ENCODE measurements at places on chromosomes 11 and 22.

DNA sequence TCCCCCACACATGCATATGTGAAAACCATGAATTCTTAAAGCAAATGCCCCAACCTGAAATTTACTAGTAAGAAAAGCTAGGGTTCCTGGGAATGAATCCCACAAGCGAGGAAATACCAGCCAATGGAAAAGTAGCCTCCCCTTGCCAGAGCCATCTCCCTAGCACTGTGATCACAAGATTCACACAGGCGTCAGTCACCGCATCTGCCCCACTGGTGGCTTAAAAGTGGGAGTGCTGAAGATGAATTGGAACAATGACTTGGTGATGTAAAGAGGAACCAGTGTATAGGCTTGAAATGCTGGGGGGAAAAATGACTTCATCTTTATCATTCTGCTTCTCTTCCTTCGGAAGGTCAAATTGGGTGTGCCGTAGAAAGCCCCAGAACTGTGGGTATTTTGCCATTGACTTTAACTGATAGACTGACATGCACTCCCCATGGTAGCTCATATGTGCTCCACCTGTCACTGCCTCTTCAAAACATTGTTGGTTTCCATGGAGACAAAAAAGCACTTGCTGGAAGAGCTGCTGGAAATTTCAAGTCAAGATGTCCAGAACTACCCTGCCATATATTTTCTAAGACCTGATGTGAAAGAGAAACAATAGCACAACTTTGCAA lies 19.2 kb upstream of the ASPHD2 start:
- no peak for DNase-seq

GRCh38 chr11:32094923-32095322 lies 4.0 kb downstream of the RCN1 start:
- DNase-seq = no peak

DNA sequence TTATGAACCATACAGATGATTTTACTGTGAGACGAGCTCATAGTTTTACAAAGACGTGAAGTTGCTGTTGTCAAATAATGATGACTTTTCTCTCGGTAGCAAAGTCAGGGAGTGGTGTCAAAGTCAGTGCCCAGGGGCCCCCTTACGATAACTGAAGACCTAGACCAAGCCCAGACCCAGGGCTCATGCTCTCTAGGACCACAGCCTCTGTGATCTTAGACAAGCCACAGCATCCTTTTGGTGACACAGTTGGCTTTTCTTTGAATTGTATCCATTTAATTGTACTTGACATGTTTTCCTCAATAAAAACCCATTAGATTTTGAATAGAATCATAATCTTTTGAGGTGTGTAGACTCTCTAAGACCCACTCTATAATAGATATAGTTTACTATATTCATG lies 17.9 kb upstream of the POGLUT3 start:
- DNase-seq = no peak

DNA sequence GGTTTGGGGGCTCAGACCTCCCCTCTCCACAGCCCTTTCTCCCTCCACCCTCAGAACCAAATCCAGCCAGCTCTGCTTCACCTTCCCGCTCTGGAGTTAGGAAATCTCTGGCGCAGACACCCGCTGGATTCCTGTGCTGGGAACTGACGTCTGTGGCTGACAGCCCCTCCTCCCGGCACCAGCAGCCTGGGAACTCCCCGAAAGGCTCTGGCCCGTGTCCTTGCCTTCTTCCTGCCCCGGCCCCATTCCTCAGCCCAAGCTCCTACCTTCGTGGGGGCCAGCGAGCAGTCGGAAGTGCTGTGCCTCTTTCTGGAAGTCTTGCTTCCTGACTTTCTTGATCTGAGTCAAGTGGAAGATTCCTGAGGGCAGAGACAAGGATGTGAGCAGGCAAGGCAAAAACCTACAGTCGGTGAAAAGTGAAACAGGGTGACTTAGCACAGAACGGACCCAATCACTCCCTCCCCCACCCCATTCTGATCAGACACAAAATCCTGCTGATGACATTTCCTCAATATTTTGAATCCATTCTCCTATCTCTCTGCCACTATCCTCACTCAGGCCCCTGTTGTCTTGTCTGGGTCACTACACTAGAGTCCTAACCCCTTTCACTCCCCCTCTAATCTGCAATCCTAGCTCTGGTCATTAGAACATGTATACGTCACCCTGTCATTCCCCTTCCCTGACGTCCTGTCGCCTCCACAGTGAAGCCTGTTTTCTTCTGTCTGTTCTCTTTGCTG lies 34.1 kb downstream of the CHRDL2 start:
- DNase-seq = no peak

DNA sequence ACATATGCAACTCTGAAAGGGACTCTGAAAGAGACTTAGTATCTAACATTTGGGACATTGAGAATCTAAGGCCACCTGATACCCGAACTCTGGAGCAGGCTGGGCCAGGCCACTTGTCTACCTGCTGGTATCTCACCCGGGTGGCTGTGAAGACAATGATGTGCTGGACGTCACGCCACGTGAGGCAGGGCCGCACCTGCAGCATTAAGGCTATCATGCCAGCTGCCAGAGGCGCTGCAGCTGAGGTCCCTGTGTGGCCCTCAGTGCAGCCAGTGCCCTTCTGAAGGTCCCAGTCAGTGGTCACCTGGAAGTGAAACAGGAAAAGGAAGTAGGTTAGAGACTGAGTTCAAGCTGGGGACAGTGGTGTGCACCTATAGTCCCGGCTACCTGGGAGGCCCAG lies 12.4 kb downstream of the PCSK7 start:
- DNase-seq = no peak

DNA sequence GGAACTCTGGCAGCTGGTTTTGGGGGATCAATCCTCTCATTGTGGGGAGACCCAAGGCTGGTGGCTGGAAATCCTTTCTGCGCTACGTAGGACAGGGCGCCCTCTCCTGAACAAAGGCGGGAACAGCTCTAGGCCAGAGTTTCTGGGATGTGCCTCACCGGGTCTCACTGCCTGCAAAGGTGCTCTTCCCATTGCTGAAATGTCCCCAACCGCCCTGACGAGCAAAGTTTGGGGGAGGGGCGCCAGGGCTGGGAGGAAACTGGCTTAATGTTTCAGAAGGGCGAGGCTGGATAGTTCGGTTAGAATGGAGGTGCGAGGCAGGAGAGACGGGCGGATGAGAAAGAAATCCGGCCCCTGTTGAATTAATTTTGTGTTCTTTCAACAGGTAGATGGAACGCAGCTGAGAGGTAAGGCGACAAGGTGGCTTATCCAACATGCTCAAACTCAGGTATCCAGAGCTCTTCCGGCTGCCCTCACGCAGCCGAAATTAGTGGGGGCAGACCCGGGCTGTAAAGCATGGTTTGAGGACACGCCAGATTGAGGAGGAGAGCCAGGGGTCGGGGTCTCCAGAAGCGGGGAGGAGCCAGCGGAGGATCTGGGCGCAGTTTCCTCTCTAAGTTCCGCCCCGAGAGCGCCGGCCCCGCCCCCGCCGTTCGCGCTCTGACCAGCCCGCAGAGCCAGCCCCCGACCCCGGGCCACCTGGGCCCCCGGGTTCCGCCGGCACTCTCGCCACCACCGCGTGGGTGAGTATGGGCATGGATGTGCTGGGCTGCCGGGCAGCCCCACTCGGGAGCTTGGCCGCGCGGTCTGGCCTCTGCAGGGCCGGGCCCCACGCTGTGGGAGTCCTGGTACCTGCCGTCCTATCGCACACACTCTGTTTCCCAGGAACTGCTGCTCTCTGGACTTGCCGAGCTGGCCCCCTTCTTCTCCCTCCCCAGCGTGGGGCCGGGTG lies at the start of gene PGAP2:
TSS of gene PGAP2 (plus strand) at position 652 of the 952 bp plus-strand sequence. CDS start 2,700 bp downstream, outside the sequence.
- peak; percentile 54 for DNase-seq

GRCh38 chr11:17766590-17766989 lies 32.0 kb downstream of the KCNC1 start:
- DNase-seq = no peak

DNA sequence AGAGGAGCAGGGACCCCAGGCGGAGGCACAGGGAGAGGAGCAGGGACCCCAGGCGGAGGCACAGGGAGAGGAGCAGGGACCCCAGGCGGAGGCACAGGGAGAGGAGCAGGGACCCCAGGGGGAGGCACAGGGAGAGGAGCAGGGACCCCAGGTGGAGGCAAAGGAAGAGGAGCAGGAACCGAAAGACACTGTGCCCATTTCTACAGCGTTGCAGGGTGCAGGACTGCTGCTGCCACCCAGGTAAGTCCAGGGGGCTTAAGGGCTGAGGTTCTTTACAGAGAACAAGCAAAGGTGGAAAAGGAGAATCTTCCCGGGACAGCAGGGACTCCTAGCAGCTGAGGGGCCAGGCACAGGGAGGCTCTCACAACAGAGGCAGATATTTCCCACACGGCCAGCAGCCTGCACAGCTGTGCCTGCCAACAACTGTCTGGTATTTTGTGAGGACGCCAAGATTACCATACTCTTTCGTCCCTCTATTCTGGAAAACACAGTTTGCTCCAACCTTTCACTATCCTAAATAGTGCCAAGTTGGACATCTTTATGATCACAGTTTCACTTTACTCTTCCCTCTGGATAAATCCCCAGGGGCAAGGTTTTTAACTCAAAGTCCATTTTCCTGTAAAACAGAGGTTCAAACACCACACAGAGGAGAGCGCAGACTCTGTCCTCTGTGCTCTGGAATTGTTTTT lies 39.4 kb downstream of the SHANK2 start:
- no peak for DNase-seq

- DNase-seq = no peak
Observed at GRCh38 chr11:128298271-128298670, 289.1 kb downstream of the ETS1 start.

GRCh38 chr22:44380756-44381486 lies 68.2 kb upstream of the SHISAL1 start:
- DNase-seq = no peak

- no peak for DNase-seq
Observed at GRCh38 chr22:17780116-17780740, 6.0 kb upstream of the BID start.

DNA sequence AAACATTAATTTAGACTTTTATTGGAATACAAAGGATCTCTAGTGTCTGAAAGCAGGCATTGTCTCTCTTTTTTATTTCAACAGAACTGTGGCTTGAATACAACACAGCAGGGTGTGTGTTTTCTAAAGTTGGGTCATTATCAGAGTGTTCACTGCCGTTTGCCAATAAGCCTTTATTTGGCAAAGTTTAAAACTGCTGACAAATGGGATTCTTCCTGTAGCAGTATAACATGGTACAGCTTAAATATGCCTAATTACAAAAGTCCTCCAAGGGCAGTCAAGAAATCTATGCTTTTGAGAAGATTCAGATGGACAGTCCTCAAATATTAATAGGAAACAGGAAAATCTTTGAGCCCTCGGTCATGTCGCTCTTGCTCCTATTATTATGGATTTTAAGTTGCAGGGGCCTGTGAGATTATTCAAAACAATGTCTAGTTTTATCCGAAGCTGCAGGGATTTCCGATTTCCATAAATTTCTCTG lies 199.9 kb downstream of the MAML2 start:
- DNase-seq = no peak

DNA sequence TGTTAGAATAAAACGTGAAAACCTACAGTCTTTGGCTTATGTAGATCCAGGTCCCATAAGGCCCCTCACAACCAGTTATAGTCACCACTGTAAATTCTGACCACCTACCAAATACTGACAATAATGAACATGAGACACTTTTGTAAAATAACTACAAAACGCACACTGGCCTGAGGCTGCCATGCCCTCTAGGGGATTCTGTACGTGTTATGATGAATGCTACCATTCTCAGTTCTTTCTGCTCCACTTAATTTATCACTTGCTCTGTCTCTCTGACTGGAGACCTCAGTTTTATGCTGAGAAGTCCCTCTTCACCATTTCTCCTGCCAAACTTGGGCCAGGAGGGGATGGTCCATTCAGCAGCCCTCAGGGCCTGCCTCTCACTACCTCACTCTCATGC lies 18.7 kb upstream of the TMPRSS5 start:
- no peak for DNase-seq

DNA sequence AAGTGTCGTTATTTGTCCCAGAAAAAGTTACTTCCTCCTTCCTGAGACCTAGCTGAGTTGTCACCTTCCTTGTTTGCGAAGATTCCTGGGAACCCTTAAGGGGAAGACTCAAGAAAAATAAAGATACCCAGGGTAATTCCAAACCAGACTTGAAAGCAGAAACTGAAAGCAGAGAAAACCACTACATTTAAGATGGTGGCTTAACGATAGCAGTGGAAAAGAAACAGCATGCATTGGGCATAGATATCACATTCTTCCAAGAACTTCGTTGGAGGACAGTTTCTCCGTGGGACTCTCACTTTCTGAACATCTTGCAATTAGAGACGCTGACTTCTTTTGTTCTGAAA lies 89.1 kb downstream of the FAM76B start:
- no peak for DNase-seq

GRCh38 chr11:3225159-3225758 lies 6.6 kb upstream of the MRGPRG start:
- no peak for DNase-seq

- no peak for DNase-seq
Observed at GRCh38 chr11:93512949-93513667, 30.1 kb downstream of the SMCO4 start.

Measured in activated effector memory CD4-positive, alpha-beta T cell treated with Interleukin-2 at 50 U/mL for 16 hours (primary cell).